ENCODE measurements at places on chromosomes 3 and 15. TPM values are rescaled to one million over a fixed set of nuclear protein-coding genes. Genes with fewer than 3 reads are reported as not detected.
A peak's percentile ranks its signal among the peaks of the same experiment; 100 is the strongest.

The SPSB4 gene
- total RNA-seq: 9.5 TPM

The FILIP1L gene
- 19.4 TPM for total RNA-seq

The SAMMSON gene
- 0.17 TPM for total RNA-seq

The FAM3D gene
- total RNA-seq: not detected

The NR1D2 gene
- total RNA-seq: 14.9 TPM

DNA sequence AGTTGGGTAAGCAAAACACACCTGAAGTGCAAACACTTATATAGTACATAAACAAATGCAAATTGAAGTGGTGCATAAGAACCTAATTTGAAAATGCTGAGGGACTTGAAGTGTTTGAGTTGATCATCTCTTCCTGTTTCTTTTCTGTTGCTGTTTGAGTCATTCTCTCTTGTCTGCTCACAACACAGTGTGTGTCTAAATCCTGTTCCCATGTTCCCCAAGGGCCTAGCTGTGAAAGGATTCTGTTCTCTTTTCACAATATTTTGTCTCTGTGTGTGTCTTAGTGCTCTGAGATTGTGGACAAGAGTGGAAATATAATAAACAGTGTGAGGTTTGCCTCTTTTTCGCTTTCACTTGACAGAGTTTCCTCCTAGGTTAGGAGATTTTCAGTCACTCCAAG is 6.1 kb downstream of the CD96 start:
- H3K4me1 ChIP-seq: no peaks in the 10 kb centered on the region
- no peaks in the 10 kb centered on the region for H3K36me3 ChIP-seq
- no peak overlapping the region for H3K27ac ChIP-seq
- no peak overlapping the region for H3K4me3 ChIP-seq

DNA sequence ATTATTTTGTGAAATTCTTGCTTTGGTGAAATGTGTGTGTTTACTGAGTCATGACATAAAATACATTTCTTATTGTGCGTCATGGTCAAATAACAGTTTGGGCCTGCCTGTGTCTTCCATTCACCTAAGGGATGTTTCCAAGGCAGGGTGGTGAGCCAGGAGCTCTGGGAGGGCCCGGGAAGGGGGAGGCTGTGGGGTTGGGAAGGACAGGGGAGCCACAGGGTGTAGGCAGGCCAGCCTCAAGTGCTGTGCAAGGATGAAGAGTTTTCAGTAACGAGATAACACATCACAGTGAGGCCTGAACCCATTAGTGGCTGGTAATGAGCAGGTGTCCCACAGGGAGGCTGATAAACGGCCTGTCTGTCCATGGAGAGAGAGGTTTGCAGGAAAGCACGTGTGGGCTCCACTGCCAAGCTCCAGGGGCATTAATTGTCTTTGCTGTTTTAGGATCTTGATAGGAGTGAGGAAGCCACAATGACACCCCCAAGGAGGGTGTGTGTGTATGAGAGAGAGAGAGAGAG is 35.6 kb upstream of the SEC13 start:
- no peaks in the 10 kb centered on the region for H3K4me1 ChIP-seq
- DNase-seq: no peak
- peaks cover 16% of the 10 kb centered on the region for H3K27me3 ChIP-seq
- no peaks in the 10 kb centered on the region for H3K36me3 ChIP-seq
- no peak overlapping the region for H3K27ac ChIP-seq
- no peak overlapping the region for H3K4me3 ChIP-seq

DNA sequence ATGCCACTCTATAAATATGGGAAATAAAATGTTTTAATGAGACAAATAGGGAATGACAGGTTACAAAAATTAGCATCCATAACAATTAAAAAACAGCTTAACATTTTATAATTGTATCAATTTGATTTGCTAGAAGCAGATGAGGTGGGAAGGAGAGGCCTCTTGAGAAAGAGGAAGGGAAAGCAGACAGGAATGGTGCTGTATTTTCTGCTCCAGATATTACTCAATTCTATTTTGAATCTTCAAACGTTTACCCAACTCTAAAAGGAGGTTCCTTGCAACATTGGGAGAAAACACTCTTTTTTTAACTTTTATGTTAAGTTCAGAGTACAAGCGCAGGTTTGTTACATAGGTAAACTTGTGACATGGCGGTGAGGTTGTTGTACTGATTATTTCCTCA is 44.9 kb upstream of the ALDH1A3 start:
- H3K27ac ChIP-seq: no peak overlapping the region
- no peaks in the 10 kb centered on the region for H3K36me3 ChIP-seq
- peaks cover 11% of the 10 kb centered on the region for H3K27me3 ChIP-seq

GRCh38 chr15:97522347-97522746 is 438.2 kb upstream of the ARRDC4 start:
- DNase-seq: no peak
- peaks cover 5% of the 10 kb centered on the region for H3K4me1 ChIP-seq
- no peak overlapping the region for H3K27ac ChIP-seq

GRCh38 chr3:134795746-134796280 is 753 bp downstream of the EPHB1 start:
- H3K27me3 ChIP-seq: peaks cover 73% of the 10 kb centered on the region
- DNase-seq: peak; percentile 31
- no peaks in the 10 kb centered on the region for H3K36me3 ChIP-seq
- H3K4me1 ChIP-seq: peaks cover 17% of the 10 kb centered on the region

DNA sequence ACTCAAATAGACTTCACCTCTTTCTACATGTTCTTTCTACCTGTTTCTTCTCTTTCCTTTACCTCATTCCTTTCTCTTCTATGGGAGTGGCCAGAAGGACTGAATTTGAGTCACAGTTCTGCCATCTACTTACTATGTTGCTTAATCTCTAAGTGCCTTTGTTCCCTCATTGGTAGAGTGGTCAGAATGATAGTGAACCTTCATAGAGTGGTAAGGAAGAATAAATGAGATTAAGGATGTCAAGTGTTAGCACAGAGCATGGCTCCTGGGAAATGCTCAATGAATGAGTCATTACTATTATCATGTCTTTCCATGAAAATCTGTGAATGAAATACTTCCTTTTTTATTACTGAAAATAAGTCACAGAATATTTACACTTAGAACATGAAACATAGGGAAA is 17.5 kb downstream of the TMEM207 start:
- no peaks in the 10 kb centered on the region for H3K27me3 ChIP-seq
- H3K27ac ChIP-seq: no peak overlapping the region
- peaks cover 4% of the 10 kb centered on the region for H3K4me1 ChIP-seq
- H3K36me3 ChIP-seq: peaks cover 2% of the 10 kb centered on the region
- H3K4me3 ChIP-seq: no peak overlapping the region

DNA sequence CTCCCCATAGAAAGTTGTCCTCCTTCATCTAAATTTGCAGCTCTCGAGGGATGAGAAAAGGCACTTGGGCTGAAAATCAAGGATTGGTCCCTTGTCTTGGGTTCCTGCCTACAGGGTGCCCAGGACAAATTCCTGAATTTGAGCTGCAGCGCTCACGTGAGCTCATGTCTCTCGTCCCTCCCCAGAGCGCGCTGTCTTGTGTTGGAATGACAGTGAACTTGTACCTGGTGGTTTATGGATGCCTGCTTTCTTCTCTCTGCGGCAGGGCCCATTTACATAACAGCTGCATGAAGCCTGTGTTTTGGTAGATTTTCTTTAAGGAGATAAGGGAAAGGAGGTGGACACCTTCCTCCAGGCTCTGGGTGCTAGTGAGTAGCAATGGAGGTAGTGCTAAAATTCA is 4.3 kb downstream of the RYR3 start:
- H3K4me3 ChIP-seq: no peak overlapping the region
- no peak for DNase-seq
- no peak overlapping the region for H3K27ac ChIP-seq
- peaks cover 2% of the 10 kb centered on the region for H3K4me1 ChIP-seq
- H3K27me3 ChIP-seq: peaks cover 68% of the 10 kb centered on the region

GRCh38 chr3:145953316-145953715 is 207.7 kb downstream of the PLOD2 start:
- no peaks in the 10 kb centered on the region for H3K4me1 ChIP-seq
- no peak overlapping the region for H3K27ac ChIP-seq
- peaks cover 1% of the 10 kb centered on the region for H3K36me3 ChIP-seq

- no peak overlapping the region for H3K4me3 ChIP-seq
- H3K36me3 ChIP-seq: peaks cover 8% of the 10 kb centered on the region
- peak overlapping the region; percentile 41 for H3K27ac ChIP-seq
- no peaks in the 10 kb centered on the region for H3K27me3 ChIP-seq
- H3K4me1 ChIP-seq: peaks cover 2% of the 10 kb centered on the region
- DNase-seq: no peak
Observed at GRCh38 chr3:126424751-126425150, 30.0 kb downstream of the CFAP100 start.

GRCh38 chr3:33718595-33718907 is 497 bp upstream of the CLASP2 start:
- peaks cover 15% of the 10 kb centered on the region for H3K27me3 ChIP-seq
- peak overlapping the region; percentile 98 for H3K27ac ChIP-seq
- no peak for DNase-seq
- H3K36me3 ChIP-seq: no peaks in the 10 kb centered on the region
- peaks cover 8% of the 10 kb centered on the region for H3K4me1 ChIP-seq

GRCh38 chr3:113436809-113437208 is 4.5 kb downstream of the CFAP44 start:
- no peak for DNase-seq
- H3K4me3 ChIP-seq: no peak overlapping the region
- no peak overlapping the region for H3K27ac ChIP-seq

- peaks cover 8% of the 10 kb centered on the region for H3K27me3 ChIP-seq
- H3K4me3 ChIP-seq: no peak overlapping the region
- H3K27ac ChIP-seq: no peak overlapping the region
- H3K36me3 ChIP-seq: no peaks in the 10 kb centered on the region
- DNase-seq: no peak
Observed at GRCh38 chr3:54663501-54664011, 264.3 kb downstream of the LRTM1 start.

DNA sequence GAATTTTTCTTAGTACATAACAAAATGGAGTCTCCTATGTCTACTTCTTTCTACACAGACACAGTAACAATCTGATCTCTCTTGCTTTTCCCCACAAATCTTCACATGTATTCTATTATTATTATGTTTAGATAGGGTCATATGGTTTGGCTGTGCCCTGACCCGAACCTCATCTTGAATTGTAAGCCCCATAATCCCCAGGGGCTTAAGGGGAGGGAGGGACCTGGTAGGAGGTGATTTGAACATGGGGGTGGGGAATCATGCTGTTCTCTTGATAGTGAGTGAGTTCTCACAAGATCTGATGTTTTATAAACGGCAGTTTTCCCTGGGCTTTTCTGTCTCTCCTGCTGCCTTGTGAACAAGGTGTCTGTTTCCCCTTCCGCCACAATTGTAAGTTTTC is 86.7 kb upstream of the SELENOK start:
- H3K4me1 ChIP-seq: peaks cover 2% of the 10 kb centered on the region
- no peaks in the 10 kb centered on the region for H3K36me3 ChIP-seq
- peaks cover 12% of the 10 kb centered on the region for H3K27me3 ChIP-seq
- no peak overlapping the region for H3K4me3 ChIP-seq
- no peak for DNase-seq
- no peak overlapping the region for H3K27ac ChIP-seq

DNA sequence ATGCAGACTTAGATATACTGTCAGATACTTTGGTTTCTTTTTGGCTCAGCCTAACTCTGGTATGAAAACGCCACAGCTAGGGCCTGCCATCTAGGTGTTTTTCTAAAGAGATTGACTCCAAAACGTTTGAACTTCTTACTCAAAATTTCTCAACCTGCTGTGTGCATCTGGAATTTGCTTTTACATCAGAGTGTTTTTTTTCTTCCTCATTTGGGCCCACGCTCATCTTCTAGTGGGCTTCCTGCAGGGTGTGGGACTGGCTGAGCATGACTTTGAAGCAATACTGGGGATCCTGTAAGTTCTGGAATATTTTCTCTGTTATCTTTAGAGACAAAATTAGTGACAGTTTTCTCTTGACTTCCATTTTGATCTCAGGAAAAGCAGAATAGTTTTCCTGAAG is 117.8 kb downstream of the NR1D2 start:
- H3K36me3 ChIP-seq: no peaks in the 10 kb centered on the region
- H3K4me1 ChIP-seq: peaks cover 3% of the 10 kb centered on the region
- no peak for DNase-seq
- H3K27ac ChIP-seq: no peak overlapping the region
- H3K27me3 ChIP-seq: peaks cover 3% of the 10 kb centered on the region
- H3K4me3 ChIP-seq: no peak overlapping the region

- peaks cover 32% of the 10 kb centered on the region for H3K27me3 ChIP-seq
- no peak overlapping the region for H3K4me3 ChIP-seq
- no peak for DNase-seq
- peaks cover 2% of the 10 kb centered on the region for H3K4me1 ChIP-seq
- H3K36me3 ChIP-seq: no peaks in the 10 kb centered on the region
Observed at GRCh38 chr3:43885908-43886618, 195.3 kb downstream of the ABHD5 start.

- H3K27ac ChIP-seq: peak overlapping the region; percentile 88
- H3K27me3 ChIP-seq: no peaks in the 10 kb centered on the region
- H3K4me1 ChIP-seq: peaks cover 12% of the 10 kb centered on the region
- H3K36me3 ChIP-seq: peaks cover 14% of the 10 kb centered on the region
Observed at GRCh38 chr15:65132878-65133547, 595 bp downstream of the PDCD7 start.

- no peak overlapping the region for H3K27ac ChIP-seq
- H3K36me3 ChIP-seq: no peaks in the 10 kb centered on the region
- no peak for DNase-seq
- no peak overlapping the region for H3K4me3 ChIP-seq
- peaks cover 57% of the 10 kb centered on the region for H3K4me1 ChIP-seq
Observed at GRCh38 chr3:65829228-65829627, 209.5 kb downstream of the MAGI1 start.

GRCh38 chr15:64775551-64776401 is at the start of gene RBPMS2:
TSS of gene RBPMS2 (minus strand) at chr15:64775589. CDS start at chr15:64775319, 270 bp downstream.
- DNase-seq: peak; percentile 29
- H3K27ac ChIP-seq: peak within 1 kb of the TSS; percentile 89
- no peaks in the 10 kb centered on the region for H3K36me3 ChIP-seq
